Fibroblast of skin of back (primary cell): ENCODE measurements at places on chromosomes 1 and 21.

DNA sequence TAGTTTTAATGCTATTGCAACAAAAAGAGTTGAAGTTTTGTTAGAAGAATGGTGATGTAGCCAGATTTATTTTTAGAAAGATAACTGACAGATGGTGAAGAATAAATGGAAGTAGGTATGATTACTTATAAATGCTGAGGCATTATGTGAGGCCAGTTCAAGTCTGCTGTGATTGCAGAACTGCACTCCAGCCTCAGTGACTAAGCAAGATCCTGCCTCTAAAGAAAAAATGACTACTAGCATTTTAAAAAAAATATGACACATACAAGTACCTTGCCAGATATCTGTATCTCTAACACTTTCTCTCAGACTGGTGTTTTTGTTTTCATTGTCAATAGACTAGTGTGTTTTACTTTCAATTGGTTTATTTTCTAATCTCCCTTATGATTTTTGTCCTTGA, 1242.4 kb upstream of the ADGRL4 start:
- peak; percentile 25 for DNase-seq

GRCh38 chr1:206634365-206635079, 814 bp upstream of the DYRK3 start:
- DNase-seq: peak; percentile 89

- no peak for DNase-seq
These were observed 127.2 kb upstream of the FGGY start for GRCh38 chr1:59169703-59170102.

DNA sequence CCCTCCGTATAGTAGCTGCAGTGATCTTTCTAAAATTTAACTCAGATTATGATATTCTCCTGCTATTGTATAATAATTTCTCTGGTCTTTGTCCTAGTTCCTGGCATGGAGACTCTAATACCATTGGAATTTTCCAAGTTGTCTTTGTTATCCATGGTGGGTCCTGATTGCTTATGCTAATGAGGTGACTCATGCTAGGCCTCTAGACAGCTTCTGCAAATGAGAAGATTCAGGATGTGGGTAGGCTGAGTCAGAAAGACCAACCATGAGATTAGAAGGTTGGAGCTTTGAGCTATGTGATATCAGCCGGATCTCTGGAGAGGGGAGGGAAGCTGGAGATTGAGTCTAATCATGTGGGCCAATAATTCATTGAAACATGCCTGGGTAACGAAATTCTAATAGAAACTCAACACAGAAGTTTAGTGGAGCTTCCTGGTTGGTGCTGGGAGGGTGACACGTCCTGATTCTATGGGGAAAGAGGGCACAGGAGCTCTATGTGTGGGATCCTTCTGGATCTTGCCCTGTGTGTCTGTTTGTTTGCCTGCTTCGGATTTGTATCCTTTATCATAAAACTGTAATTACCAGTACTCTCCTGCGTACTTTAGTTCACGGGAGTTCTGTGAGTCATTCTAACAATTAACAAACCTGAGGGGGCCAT, 73.2 kb upstream of the CNIH3 start:
- DNase-seq: peak; percentile 99
